Stimulated activated CD4-positive, alpha-beta T cell treated with anti-CD3 and anti-CD28 coated beads, Interleukin-12 subunit alpha, Interleukin-12 subunit beta, amount 100 ng/mL, for 48 hours (primary cell): ENCODE measurements at places on chromosomes 7 and 10.
A peak's percentile ranks its signal among the peaks of the same experiment; 100 is the strongest.

- no peak for DNase-seq
These were observed 149.8 kb downstream of the PTPN20 start for GRCh38 chr10:47060993-47061500.

- no peak for DNase-seq
These were observed 74.1 kb upstream of the PRSS58 start for GRCh38 chr7:142331941-142332340.

- no peak for DNase-seq
These were observed 78.4 kb downstream of the SEPTIN14 start for GRCh38 chr7:55784151-55784550.

DNA sequence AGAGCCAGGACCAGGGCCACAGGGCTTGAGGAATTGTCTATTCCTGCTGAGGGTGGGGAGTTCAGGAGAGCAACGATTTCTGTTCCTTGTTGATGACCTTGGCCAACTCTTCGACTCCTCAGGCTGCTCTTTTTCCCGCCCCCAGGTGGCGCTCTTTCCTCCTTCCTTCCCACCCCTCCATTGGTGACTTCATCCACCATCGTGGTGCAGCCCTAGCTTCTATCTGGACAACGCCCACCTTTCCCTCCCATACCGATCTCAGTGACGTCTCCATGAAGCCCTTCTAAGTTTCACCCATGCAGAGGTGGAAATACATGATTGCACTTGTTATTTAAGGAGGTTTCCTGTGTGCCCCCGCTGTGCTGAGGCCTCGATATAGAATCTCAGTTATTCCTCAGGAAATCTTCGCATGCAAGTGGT is 22.1 kb upstream of the CARD11 start:
- DNase-seq: peak; percentile 44

GRCh38 chr7:113060100-113060499 is 26.5 kb downstream of the GPR85 start:
- no peak for DNase-seq

- DNase-seq: no peak
These were observed 19.6 kb upstream of the MACC1 start for GRCh38 chr7:20236790-20237189.

- DNase-seq: no peak
These were observed 400.7 kb downstream of the GATA3 start for GRCh38 chr10:8455181-8455580.

GRCh38 chr7:1882451-1882850 is 212.4 kb downstream of the ELFN1 start:
- DNase-seq: no peak

GRCh38 chr10:32771217-32771616 is 186.8 kb downstream of the ITGB1 start:
- DNase-seq: no peak

DNA sequence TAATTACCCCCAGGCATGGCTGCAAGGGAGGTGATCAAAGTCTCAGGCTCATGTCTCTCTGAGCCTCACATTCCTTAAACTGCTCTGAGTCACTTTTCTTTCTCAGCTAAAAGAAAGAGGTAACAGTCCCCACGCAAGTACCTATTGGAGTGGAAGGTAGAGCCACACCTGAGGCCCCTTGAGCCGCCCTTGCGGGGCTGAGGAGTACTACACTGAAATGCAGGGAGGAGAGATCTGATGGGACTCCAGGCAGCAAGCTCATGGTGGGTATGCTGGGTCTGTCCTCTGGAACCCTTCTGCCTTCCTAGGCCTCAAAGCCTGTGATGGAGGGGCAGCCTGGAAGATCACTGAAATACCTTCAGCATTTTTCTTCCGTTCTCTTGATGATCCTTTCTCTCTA is 960.0 kb downstream of the DNAJB9 start:
- no peak for DNase-seq

GRCh38 chr7:70520611-70521010 is 611.3 kb upstream of the GALNT17 start:
- DNase-seq: no peak
